Breast epithelium (tissue), 4 donors: ENCODE measurements at places on chromosomes 6 and 20. TPM values are rescaled to one million over a fixed set of nuclear protein-coding genes. Genes with fewer than 3 reads are reported as not detected.

BPI gene
- 0.59 TPM for total RNA-seq

BCAS1 gene
- total RNA-seq, result 3.1 TPM

CHRNA4 gene
- not detected for total RNA-seq

DNA sequence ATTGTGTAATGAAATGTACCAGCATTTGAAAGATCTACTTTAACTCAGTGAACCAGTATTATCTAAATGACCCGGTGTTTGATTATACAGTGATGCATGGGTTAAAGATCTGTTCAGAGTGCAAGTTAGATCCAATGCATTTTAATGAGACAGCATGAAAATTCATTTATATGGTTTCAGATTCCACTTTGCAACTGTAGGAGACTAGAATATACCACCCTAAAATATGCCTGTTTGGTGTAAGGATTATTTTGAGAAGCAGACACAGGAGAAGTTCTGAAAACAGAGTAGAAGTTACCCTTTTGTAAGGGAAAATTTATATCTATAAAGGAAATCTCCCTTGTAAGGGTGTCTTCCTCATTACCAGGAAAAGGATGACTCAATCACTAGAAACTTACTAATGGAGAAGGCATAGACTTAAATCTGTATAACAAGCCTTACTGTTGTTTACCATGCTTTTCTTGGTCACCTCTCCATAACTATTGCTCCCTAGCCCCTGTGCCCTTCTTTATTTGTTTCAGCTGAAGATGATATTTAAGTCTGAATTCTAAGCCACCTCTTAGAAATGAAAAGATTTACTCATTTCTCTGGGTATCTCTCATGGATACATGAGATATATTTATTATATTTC, 105.4 kb downstream of the NCOA3 start:
- no peak for DNase-seq

COL20A1 gene
- total RNA-seq, result not detected

GRCh38 chr6:125258651-125259353, 43.0 kb downstream of the HDDC2 start:
- no peak for DNase-seq

- DNase-seq, result no peak
Measured at GRCh38 chr20:48026981-48027592, 241.8 kb upstream of the SULF2 start.

EPHA7 gene
- total RNA-seq, result 0.80 TPM

RSPH4A gene
- 1.5 TPM for total RNA-seq

ASF1A gene
- total RNA-seq, result 8.6 TPM

DNA sequence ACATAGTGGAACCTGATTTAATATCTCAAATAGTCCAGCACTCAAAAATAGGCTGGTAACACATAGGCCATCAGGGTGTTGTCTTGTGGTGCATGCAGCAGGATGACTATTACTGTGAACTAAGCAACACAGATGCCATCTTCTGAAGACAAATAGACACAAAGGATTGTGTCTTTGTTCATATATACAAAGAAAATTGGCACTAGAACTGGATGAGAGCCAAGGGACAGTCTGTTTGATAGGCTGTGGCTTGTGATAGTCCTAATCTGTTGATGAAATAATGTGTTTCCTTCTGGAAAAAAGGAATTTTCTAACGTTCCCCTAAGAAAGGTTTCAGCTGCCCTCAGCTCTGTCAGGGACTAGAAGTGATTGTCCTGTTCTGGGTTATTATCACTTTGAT, 129.8 kb downstream of the TPBG start:
- no peak for DNase-seq

BFSP1 gene
- 2.8 TPM for total RNA-seq

GRCh38 chr6:28751514-28751913, 172.3 kb downstream of the TRIM27 start:
- no peak for DNase-seq

NR2E1 gene
- total RNA-seq, result not detected

SLC12A5 gene
- 0.33 TPM for total RNA-seq

DNA sequence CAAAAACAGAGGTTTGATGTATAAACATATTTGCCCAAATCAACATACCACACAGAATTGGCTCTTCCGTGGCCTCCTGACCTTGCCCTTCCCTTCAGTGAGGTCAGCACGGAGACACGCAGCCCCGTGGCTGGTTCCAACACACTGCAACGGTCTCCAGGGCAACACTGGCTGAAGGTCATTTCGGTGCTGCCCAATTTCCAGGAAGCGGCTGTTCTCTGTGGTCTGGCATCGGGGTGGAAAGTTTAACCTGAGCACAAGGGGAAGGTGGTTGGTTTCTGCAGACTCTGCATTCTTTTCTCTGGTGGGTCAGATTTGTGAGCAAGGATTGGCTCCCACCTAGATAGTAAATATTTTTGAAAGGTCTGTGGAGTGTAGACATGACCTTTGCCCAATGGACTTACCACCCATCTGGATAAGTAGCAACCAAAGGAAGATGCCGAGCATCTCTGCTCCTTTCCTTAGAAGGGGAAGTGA, 177.6 kb upstream of the PHACTR1 start:
- DNase-seq, result no peak
